ENCODE measurements at places on chromosomes 5 and 9.

- DNase-seq = peak; percentile 74
These were observed 164.0 kb downstream of the TTC39B start for GRCh38 chr9:15142878-15143534.

GRCh38 chr5:124050120-124050770 is 538.3 kb downstream of the CSNK1G3 start:
- DNase-seq = no peak

DNA sequence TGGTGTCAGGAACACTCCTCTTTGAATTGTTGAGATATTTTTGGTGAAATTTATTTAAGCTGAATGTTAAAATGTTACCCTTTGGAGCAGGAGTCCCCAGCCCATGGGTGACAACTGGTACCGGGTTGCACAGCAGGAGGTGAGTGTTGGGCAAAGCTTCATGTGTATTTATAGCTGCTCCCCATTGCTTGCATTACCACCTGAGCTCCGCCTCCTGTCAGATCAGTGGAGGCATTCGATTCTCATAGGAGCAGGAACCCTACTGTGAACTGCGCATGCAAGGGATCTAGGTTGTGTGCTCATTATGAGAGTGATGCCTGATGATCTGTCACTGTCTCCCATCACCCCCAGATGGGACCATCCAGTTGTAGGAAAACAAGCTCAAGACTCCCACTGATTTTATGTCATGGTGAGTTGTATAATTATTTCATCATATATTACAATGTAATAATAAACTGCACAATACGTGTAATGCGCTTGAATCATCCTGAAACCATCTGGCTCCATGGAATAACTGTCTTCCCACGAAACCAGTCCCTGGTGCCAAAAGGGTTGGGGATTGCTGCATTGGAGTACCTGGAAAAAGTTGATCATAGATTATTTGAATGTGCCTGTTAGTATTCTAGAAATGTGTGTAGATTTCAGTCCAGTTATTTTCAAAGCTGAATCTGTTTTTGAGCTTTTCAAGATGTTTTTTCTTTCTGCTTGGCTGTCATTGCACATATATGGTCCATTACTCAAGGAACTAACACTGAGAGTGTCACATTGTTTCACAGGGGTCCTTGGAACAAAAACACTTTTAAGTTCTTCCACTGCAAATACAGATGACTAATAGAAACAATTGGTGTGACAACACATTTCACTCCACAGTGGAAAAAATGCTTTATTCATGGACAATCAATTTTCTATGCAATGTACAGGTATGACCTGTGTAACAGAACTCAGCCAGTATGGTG is 104.6 kb upstream of the TNFAIP8 start:
- peak; percentile 60 for DNase-seq

DNA sequence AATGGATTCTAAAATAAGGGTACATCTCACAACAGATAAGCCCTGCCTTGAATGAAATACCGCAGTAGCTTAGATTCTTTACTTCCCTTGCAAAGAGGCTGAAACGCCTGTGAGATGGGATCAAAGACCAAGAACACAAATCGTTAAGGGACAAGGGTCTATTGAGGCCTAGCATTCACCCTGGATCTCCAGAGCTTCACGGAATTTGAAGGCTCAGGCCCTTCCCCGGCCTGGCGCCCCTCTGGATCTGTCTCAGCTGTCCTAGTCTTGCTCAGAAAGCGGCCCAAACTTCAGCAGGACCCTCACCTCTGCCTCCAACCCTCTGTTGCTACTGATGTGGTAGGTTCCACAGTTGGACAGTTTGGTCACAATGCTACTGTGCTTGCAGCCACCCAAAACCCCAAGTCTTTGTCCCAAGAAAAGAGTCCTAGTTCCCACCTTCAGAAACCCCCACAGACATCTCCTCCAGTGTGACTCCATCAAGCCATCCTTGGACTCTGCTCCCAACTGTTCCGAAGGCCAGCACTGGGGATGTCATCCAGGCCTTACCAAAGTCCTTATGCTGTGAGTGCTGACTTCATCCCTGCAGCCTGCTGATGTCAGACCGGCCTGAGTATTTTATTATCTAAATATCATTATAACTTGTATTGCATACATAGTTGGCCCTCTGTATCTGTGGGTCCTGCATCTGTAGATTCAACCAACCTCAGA is 9.4 kb downstream of the CORO2A start:
- DNase-seq = no peak

DNA sequence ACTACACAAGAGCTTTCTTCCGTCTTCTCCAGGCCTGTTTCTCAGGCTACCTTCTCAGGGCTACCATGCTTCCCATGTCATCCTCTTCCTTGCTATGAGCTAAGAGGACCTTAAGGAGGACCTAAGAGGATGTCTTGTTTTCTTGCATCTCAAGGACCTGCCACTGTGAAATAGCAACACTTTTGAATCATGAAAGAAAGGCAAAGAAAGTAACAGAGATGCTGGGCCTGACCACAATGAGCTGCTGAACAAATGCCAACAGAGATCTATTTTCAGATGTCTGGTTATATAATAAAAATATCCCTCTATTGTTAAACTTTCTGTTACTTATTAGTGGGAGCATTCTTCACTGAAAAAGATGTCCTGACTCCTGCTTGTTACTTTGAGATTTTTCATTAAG is 36.7 kb upstream of the ANXA1 start:
- DNase-seq = no peak

GRCh38 chr5:76086095-76086494 is 2.9 kb downstream of the SV2C start:
- DNase-seq = no peak

GRCh38 chr5:124182133-124182532 is 564.3 kb downstream of the ZNF608 start:
- DNase-seq = no peak

DNA sequence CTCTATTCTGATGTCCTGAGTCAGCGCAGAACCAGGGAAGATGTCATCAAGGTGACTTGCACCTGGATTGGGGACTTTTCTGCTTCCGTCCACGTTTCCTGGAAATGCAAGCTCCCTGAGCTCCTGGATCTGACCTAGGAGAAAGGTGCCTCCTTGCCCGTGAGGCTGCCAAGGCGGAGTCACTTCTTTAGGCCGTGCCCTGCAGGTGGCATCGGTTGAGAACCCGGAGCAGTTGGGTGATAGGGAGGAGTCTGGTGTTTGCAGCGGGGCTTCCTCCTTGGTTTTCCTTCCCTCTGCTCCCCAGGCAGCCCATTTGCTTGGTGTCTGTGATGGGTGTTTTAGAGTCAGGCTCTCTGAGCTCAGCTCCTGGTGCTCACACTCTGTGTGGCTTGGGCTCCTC is 15.2 kb downstream of the NANS start:
- no peak for DNase-seq

- no peak for DNase-seq
These were observed 13.0 kb upstream of the OXCT1 start for GRCh38 chr5:41883243-41883642.

- DNase-seq = peak; percentile 71
These were observed 4.0 kb upstream of the PCDHGA1 start for GRCh38 chr5:141326088-141326854.

GRCh38 chr5:178990491-178990890 is 4.6 kb downstream of the GRM6 start:
- DNase-seq = no peak

DNA sequence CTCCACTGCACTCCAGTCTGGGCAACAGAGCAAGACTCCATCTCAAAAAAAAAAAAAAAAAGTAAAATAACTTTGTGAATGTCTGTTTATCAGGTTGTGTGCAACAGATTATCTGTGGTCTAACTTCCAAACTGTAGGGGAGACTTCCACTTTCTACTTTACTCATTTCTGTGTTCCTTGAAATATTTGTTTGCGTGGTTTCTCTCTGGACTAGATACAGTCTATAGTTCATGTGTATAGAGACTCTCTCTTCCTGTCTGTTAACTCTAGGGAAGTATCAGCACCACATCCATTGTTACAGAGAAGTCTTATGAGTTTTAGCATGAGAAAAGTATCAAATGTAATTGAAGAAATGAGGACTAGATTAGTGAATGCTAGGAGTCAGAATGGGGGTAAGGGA is 168.3 kb downstream of the LPAR1 start:
- no peak for DNase-seq

- no peak for DNase-seq
These were observed 81.2 kb upstream of the TRPC7 start for GRCh38 chr5:136446565-136446964.

DNA sequence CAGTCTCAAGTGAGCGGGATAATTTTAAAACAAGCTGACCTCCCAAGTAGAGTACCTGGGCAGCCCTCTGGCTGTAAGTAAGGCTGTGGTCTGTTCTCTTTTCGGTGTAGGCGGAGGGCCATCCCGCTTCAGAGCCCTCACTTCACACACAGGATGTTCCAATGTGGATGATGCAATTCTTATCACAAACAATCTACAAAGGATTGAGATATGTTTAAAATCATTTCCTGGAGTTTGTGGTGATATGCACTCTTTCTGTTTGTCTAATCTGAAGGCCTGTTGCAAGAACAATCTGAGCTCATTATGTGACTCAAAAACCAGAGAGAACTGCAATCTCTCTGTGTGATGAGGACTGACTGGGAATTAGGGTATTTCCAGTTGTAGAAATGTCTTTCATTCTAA is 42.5 kb downstream of the ITGA2 start:
- peak; percentile 76 for DNase-seq

DNA sequence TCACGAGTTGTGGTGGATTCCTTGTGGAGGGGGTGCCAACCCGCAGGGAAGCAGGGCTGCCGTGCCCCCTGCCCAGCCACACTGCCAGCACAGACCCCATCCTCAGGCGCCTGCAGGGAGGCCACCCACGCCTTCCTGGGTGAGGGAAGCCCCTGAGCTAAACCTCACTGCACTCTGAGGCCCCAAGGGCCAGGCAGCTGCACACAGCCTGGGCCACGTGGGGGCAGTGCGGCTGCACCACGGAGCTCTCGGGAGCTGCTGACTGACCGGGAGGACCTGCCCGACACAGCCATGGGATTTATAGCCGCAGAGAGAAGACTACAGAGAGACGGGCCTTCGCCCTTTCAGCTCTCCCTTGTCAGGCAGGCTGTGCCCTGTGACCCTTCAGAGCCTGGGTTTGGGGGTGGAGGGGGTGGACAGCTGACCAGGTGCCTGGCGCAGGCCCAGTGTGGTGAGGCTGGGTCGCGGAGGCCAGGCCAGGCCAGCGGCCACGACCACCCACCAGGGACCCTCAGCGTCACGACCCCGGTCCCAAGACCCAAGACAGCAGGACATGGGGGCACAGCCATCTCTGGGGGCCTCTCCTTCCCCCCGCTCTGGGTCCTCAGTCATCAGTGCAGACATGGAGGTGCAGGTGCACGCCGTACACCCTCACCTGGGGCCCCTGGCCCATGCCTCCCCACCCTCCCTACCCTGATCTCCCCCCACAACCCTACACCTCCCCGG is 4.3 kb upstream of the AHRR start:
- peak; percentile 68 for DNase-seq

DNA sequence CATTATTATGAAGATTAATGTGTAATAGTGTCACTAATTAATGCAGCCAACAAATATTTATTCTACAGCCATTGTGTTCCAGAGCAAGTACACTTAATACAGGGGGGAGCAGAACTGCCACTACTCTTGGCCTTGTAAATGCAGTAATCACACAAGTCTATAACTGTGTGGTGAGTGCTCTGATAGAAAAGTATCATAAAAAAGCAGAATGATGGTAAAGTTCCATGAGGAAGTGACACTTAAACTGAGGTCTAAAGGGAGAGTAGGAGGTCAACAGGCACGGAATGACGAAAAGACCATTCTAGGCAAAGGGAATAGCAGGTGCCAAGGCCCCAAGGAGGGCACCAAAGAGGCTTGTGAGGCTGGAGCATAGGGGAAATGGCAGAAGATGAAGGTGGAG is 142.9 kb downstream of the OSTF1 start:
- no peak for DNase-seq

DNA sequence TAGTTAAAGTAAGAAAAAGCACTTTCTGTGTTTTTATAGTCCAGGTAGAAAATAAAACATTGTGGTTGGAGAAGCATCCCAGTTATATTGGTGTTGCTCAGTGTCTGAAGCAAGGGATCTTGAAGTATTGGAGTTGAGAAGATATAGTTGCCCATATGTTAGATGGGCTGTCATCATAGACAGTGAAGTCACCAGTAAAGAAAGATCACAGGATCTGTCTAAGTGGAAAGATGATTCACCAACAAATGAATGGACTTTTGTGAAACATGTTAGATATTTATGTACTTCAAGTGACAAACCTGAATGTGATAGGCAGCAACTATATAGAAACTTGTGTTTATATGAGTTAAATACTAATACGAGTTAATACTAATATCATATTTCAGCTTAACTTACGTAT is 11.7 kb downstream of the OGN start:
- DNase-seq = peak; percentile 71

DNA sequence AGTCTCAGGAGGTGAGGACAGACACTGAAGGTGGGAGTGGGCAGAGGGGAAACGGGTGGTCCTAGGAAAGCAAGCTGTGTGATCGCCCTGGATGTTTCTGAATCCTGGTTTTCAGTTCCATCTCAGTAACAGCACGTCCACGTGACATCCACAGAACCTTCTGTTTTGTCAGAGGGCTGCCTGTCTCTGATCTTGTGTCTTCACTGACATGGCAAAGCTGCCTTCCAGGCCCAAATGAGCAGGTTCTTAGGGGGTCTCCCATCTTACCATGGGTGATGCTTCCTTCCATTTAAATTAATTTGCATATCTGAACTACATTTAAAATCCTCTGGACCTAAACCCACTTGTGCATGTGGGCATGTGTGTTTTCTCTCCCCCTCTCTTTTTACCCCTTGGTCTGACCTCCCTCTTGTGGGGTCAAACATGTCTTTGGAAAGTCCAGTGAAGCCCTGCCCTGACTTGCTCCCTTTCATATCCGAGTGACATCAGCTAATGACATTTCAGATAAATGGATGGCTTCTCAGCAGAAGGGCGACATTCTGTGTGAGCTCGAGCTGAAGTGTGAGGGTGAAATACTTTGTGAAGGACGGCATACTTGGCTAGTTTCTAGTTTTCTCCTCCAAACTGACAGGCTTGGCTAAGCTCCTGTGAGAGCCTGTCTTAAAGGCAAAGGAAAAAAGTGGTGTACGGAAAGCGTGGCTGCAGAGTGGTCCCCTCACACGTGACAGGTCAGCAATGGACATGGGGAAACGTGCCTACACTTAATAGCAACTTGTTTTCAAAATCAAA is 204.8 kb upstream of the S1PR3 start:
- DNase-seq = no peak

DNA sequence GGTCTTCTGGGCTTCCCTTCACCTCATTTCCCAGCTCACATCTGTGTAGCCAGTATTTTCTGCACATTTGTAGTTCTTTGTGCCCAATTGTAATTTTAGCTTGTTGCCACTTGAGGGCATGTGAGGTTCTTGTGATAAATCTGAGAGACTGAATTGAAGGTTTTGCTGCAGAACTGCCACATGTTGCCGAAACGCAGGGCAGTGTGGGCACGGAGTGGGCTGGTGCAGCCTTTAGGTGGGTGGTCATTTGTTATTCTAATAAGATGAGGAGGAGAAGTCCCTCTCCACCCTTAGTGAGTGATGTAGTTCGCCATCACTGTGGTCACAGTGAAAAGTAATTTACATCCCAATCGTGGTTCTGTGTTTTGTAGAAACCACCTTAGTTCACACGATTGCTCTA is 21.2 kb downstream of the OTULIN start:
- DNase-seq = peak; percentile 71

All from fibroblast of mammary gland (primary cell).